Caudate nucleus (tissue), 63 donors: ENCODE measurements at places on chromosomes 1 and 21.

DNA sequence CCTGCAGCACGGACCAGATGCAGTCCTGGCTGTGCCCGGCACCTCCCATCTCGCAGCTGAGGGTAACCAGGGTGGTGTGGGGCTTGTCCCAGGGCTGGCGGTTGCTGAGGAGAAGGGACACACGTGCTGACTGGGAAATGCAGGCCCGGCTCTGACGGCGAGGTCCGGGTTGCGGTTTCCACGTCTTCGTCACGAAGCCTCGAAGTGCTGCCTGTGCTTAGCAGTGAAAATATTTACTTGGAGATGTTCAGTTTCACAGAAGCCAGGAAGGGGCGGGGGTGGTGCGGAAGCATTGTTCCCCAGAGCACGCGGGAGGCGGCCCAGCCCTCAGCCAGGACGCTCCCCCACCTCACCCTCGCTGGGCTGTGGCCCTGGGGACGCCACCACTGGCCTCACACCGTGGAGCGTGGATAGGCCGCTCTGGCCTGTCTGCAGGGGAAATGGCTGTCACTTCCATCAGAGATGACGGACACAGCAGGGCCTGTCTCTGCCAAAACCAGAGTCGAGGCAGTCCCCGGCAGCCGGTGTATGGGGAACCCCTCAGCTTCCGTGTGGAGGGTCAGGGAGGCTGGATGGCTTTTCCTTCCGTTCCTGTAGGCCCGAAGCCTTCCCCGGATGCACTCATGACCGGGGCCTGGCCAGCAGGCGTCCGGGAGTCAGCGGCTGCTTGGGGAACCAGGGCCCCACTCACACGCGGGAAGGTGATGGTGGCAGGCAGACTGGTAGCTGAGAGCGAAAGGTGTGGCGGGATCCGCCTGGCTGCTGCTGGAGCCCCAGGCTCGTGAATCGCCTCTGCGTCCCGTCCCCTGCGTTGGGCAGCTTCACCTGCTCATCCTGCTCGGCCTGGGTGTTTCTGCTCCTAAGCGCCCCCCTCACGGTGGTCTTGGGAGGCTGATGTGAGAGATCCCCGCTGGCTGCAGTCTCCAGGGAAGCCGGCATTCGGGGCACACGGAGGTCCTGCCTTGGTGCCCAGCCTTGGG, 14.7 kb upstream of the POFUT2 start:
- DNase-seq: no peak

DNA sequence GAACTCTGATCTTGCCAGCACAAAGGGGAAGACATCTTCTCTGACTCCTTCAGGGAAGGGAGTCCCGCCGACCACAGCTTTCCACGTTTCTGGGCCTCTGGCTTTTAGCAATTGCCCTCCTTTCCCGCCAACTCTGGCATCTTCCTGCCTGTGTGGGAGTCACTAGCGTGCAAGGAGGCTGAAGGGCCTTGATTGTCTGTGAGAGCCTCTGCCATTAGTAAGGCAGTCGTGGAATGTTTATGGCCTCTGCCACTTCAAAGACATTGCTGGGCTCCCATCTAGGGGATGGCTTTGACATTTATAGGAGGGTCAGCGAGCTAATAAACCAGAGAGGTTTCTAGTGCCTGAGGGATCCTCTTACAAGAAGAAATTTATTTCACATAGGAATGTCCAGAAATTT, 14.3 kb upstream of the PROK1 start:
- DNase-seq: no peak

GRCh38 chr1:229254910-229255541, 15.9 kb upstream of the RAB4A start:
- DNase-seq: no peak

GRCh38 chr1:43123031-43123430, 49.1 kb downstream of the EBNA1BP2 start:
- DNase-seq: no peak

- no peak for DNase-seq
Observed at GRCh38 chr1:246262281-246262680, 244.8 kb downstream of the SMYD3 start.

- DNase-seq: no peak
Observed at GRCh38 chr21:34517039-34517438, 5.0 kb upstream of the KCNE1 start.

DNA sequence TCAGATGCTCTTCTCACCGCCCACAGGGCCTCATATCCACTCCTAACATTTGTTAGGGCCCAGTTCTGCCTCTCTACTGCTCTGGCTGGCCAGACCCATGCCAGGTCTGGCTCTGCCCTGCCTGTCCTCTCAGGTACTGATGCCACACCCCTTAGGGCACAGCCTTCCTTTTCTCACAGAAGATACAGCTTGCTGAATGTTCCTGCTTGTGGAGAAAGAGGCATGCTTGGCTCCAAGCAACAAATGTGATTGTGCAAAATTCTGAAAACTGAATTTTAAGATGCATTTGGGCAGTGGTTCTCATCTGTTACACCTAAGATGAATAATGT, 178.1 kb downstream of the TGFBR3 start:
- DNase-seq: no peak

- no peak for DNase-seq
Observed at GRCh38 chr1:7454895-7455784, 316.0 kb upstream of the VAMP3 start.

DNA sequence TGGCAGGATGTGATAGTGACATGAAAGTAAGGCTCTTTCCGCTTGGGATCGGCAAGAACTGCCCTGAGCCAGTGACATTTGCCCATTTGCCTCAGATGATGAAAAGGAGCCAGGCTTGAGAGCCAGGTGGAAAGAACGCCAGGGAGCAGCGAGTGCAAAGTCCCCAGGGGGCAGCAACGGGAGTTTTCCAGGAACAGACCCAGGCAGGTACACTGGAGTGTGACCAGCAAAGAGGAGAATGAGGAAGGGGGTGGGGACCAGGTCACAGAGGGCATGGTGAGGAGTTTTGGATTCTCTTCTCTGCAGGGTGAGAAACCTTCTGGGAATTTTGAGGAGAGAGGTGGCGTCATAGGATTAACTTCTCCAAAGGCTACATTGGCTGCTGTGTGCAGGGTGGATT, 10.8 kb upstream of the ETS2 start:
- DNase-seq: no peak
